ENCODE measurements at places on chromosomes 7 and 10. TPM values are rescaled to one million over a fixed set of nuclear protein-coding genes. Genes with fewer than 3 reads are reported as not detected.

GRCh38 chr10:96269438-96270300 lies 1.7 kb downstream of the BLNK start:
- no peak for DNase-seq

DNA sequence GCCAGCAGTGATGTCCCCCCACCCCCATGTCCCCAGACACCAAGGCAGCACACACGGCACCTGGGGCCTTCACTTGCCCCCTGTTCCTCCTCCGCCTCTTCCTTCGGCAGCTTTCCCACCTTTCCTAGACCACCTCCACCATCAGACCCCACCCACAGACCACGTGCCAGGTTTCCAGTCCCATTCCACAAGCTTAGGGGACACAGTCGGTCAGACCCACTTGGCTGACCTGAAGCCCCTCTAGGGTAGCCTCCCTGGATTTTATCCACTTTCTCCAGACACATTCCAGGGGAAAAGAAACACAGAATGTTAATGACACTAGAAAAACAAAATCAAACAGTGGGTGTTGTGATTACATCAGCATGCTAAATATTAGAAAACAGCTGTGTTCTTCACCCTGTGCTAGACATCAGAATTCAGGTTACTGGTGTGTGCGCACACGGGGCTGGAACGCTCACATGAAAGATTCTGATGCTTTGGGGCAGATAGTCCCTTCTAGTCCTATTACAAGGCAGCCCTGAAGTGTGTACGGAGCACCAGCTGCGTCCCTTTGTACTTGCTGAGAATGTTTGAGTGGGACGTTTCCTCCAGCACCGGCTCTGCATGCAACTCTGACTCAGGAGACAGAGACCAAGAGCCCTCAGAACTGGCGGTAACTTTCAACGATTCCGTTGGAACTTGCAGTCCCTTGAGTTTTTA lies 75.5 kb upstream of the PPP2R2D start:
- DNase-seq, result peak; percentile 7

DNA sequence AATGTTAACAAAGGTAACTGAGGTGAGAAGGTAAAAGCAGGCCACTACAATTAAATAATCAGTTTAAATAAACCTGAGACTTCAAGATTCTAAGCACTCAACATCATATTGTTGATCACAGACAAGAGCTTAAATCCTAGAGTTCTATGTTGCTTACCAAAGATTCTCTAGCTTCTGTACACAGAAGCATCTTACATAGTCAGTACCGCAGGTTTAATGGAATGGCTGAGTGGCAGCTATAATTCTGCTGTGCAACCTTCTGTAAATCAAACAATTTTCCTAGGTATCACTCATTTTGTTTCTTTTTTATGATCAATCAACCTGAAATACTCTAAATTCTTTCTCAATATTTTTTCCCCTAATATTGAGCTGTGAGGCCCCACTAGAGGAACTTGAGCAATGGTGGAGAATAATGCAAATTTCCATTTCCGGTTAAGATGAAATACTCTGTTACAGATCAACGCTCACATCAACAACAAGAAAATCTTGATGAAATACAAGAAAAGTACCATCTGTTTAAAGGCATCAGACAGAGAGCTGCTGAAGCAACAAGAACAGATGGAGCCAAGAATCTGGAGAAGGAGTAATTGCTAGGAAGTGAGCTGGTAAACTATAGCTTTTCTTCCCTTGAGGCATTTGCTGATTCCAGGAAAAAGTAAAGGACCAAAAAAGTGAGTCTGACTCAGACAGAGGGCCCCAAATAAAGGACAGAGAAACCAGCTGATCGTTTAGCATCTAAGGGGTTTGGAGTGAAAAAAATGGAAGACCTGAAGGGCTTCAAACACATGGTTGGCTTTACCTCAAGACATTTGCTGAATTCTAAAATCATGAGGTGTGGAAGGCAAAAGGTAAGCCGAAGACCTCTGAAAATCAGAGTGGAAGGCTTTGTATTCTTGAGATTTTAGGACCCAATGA lies 22.6 kb downstream of the PNPLA8 start:
- DNase-seq, result no peak

SFRP4 gene
- 11.2 TPM for total RNA-seq

DNA sequence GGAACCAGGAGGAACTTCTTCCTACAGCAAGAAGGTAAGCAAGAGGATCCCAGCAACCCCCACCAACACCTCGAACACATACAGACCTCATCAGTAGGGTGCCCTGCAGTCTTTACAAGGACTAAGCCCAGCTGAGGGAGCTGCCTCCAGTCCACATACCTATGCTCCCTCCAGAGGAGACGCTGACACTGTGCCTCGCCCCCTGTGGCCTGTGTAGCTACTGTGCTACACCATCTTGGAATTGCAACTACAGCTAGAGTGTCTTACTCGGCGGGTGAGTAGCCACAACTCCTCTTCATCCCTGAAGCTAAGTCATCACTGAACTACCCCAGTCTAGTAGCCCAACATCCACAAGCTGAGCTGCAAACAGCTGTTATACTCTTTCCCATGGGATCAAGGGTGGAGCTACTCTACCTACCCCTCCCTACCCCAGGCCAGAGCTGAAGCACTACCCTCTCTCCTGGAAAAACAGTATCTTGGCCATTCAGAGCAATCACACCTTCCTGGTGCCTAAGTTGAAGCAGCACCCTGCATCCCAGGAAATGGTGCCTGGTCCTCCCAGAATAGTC lies 42.2 kb upstream of the CAMK2B start:
- DNase-seq, result no peak

DNA sequence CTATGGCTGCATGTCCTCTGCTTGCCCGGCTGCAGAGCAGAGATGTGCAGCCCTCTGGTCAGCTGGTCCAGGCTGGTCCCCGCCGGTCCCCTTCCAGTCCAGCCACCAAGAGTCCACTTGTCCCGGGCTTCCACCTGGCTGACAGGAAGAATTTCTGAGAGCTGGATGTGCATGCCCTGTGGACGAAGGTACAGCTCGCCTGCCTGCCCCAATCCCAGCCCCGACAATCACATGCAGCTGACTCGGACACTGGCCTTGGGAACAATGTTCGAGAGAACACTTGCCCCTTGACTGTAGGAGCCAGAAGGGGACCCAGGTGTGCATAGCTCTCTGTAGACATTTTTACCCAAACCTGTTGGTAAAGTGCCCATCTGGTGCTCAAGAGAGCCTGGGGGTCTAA lies 11.8 kb downstream of the AVPI1 start:
- DNase-seq, result no peak

Data from urinary bladder (tissue), 4 donors.